ENCODE measurements at places on chromosomes 3 and 15.

- DNase-seq: no peak
Observed at GRCh38 chr15:31811641-31812040, 218.7 kb upstream of the CHRNA7 start.

DNA sequence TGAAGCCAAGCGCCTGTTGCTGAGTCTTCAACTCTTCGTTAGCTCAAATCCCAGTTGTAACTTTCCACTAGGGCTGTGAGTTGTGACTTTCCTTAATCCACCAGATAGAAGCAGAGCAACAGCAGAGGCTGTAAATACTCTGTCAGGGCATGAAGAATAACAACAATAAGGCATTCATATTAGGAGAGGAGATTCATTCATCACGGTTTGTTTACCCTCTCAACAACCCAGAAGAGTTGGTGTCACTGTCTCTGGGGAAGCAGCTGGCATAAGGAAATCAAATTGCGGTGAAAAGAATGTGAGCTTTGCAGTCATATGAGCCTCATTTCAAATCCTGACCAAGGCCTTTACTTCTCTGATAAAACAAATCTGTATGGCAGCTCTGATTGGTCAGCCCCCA lies 184.8 kb downstream of the SHQ1 start:
- DNase-seq: no peak

GRCh38 chr15:87781959-87782625 lies 474.4 kb downstream of the NTRK3 start:
- DNase-seq: no peak

GRCh38 chr3:69080233-69080920 lies at the start of gene UBA3:
UBA3 (minus strand) TSS chr3:69080365; CDS start chr3:69080353, 12 bp downstream.
- peak; percentile 70 for DNase-seq

DNA sequence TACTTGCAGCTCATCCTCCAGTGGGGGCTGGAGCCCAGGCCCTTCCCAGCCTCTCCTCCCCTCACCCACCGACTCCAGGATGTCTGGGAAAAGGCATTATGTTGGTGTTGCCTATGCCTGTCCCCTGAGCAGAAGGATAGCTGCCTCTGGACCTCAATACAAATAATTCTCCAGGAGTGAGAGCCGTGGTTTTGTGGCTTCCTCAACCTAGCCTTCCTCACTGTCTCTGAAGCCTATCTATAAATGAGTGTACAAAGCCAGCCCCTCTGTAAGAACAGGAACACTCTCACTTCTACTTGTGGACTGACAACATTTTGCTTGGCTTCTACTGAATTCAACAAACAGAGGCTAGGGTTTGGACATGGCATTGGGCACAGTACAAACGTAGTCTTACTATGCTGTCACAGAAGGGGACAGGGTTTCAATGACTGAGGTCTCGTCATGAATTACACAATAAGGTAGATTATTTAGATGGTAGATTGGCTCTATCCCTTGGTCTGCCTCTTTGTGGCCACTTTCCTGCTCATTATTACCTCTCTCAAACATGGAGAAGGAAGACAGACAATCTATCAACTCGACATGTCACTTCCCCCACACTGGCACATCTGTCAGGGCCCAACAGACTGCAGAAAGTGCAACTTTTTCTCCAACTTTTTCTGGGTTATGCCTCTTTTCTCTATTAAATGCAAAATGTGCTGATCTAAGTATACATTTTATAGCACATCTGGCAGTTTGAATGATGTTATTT lies 82.8 kb upstream of the MEX3B start:
- DNase-seq: no peak

DNA sequence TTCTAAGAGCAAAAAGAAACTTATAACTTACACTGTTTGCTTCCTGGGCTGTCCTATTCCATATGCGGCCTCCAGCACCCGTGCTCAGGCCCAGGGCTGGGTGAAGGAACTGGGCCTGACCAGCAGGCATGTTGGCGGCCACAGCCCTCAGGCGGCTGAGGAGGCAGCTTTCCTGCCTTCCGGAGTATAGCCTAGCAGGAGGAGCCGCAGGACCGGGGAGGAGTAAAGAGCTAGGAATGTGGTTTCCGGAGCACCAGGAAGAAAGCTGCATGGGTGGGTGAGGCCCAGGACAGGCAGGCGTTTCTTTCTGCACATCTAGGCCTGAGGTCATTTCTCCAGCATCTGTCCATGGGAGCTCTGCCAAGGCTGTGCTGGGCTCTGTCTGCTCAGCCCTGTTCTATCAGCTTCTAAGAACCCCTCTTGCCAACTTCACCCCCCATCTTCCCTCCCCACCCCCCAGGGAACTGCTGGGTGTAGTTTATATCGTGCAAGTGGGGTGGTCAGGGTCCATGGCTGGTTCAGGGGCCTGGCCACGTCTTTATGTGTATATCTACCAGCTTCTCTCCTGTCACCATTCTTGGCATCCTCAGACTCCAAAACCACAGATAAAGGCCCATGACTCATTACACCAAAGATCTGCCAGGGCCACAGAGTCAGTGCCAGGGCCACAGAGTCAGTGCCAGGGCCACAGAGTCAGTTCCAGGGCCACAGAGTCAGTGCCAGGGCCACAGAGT lies 7.8 kb upstream of the KIF7 start:
- no peak for DNase-seq

- DNase-seq: no peak
Observed at GRCh38 chr3:14801031-14801430, 17.7 kb upstream of the FGD5 start.

DNA sequence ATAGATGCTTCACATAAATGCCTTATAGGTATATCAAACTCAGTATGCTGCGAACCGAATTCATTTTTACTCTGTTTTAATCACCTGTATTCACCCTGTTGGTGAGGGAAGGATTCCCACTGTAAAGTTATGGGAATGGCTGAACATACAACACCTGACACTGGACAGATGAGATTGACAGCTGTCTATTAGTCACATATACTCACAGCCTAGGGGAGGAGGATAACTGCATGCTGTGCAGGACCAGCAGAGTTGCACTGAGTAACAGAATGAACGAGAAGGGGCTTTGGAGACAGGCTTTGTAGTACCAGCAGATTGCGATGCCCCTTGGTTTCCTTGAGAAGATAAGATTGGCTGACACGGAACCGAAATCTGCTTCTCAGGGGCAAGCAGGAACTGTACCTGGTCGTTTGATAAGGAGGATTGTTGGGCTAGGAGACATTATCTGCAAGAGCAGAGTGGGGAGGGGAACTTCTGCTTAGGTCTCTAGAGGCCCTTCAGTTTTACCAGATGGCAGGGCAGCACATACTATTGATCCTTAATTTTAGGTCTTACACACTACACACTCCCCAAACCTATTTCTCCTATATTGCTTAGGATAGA lies 43.5 kb upstream of the SLC22A13 start:
- DNase-seq: no peak
